ENCODE measurements at places on chromosomes 4 and X. TPM values are rescaled to one million over a fixed set of nuclear protein-coding genes. Genes with fewer than 3 reads are reported as not detected.

DNA sequence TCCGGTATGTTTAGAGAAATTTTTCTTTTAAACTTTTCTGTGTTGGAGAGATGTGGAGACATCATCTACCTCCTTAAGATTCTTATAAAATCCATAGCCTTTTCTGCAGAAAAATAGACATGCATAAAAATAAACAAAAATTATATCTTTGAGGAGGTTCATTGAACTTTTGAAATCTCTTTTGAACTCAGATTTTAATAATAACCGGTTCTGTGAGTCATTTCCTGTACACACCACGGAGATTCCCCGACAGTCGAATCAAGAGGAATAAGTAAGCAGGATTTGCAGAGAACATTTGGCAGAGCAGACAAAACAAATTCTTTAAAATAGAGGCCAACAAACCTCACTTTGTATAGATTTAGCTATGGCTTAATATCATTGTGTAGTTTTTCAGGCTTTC is 918.7 kb upstream of the POU3F4 start:
- DNase-seq: no peak

- DNase-seq: no peak
Measured at GRCh38 chr4:169314906-169315305, 44.1 kb upstream of the SH3RF1 start.

Gene RIPPLY1
- total RNA-seq: not detected

- no peak for DNase-seq
Measured at GRCh38 chr4:17068891-17069290, 170.4 kb upstream of the LDB2 start.

Gene UGT2B11
- not detected for total RNA-seq

DNA sequence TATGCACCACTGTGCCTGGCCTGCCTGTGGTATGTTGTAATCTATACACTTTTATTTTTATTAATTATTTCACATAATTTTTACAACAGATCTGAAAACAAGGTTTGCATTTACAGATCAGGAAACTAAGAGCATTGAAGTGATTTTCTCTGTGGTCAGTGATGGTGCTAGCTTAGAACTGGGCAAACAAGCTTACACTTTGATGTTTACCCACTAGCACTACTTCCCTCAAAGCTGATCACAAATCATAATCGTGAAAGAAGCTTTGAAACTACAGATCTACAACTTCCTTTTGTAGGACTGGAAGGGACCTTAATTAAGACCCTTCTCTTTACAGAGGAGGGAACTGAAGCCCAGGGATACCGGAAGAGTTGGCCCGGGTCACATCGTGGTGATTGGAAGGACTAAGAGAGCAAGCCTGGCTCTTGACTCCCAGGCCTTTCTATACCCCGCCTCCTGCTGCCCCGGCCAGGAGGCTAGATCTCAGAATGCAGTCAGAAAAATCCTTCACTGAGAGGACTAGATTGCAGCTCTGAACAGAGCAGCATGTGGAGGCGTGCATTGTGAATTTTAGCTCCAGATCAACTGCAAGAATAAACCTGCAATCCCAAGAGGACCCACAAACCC is 93.7 kb upstream of the ZNF827 start:
- DNase-seq: no peak

- no peak for DNase-seq
Measured at GRCh38 chrX:10576777-10577447, 43.5 kb downstream of the MID1 start.

DNA sequence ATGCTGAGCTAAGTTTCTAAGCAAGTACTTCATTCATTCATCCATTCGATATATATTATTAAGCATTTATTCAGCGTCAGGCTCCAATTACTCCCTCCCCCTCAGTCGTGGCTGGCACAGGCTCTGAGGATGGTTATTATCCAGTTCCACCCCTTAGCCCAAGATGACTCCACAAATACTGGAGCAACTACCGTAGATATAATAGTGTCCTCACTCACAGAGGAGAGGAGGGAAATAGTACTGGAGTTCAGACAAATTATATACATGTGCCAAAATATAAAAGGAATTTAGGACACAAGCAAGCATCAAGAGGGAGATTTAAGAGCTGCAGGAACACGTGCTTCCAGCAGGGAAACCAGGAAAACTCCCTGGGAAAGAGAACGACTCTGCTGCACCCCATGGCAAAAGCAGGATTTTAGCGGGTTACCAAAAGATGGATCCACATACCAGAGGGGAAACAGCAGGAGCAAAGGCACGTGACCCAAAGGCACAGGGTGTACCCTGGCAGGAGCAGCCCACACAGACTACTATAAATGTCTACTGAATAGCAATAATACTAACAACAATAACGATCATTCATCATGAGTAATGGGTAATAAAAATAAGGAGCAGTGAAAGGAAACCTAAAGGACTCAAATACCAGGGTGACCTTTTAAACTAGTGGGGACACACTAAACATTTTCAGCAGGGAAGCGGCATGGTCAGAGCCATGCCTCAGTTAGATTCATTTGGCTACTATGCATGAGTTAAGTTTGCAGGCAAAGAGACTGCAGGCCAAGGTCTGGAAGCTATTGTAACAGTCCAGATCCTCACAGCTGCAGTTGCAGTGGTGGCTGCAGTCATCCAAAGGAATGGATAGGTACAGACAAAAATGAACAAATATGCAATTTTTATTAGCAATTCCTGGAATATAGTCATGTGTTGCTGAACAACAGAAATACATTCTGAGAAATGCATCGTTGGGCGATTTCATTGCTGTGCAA is 153.7 kb downstream of the APBB2 start:
- DNase-seq: no peak

Gene LONRF3
- 13.1 TPM for total RNA-seq

DNA sequence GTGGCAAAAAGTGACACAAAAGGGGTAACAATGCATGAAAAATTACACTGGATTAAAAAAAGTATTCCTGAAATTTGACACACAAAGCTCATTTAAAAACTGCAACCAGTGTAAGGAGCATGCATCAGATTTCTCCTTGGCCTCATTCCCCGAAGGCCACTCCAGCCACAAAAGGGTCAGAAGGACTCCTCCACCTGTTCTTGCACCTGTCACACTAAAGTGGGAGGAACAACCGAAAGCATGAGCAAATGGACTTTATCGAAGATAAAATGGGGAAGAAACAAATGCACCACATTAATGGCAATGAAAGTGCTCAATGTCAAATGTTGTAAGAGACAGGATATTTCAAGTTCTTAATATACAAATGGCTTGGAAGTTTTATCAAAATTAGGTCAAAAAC is 88.2 kb downstream of the ADGRA3 start:
- no peak for DNase-seq

Gene ERVMER34-1
- total RNA-seq: not detected

GRCh38 chrX:150664290-150664689 is 28.9 kb upstream of the MTMR1 start:
- DNase-seq: no peak

- no peak for DNase-seq
Measured at GRCh38 chr4:3708103-3708510, 58.1 kb upstream of the ADRA2C start.

Gene STPG2
- 0.19 TPM for total RNA-seq

GRCh38 chr4:113276464-113277170 is 227.2 kb downstream of the ANK2 start:
- DNase-seq: no peak
